ENCODE measurements at places on chromosomes 1 and 21.

DNA sequence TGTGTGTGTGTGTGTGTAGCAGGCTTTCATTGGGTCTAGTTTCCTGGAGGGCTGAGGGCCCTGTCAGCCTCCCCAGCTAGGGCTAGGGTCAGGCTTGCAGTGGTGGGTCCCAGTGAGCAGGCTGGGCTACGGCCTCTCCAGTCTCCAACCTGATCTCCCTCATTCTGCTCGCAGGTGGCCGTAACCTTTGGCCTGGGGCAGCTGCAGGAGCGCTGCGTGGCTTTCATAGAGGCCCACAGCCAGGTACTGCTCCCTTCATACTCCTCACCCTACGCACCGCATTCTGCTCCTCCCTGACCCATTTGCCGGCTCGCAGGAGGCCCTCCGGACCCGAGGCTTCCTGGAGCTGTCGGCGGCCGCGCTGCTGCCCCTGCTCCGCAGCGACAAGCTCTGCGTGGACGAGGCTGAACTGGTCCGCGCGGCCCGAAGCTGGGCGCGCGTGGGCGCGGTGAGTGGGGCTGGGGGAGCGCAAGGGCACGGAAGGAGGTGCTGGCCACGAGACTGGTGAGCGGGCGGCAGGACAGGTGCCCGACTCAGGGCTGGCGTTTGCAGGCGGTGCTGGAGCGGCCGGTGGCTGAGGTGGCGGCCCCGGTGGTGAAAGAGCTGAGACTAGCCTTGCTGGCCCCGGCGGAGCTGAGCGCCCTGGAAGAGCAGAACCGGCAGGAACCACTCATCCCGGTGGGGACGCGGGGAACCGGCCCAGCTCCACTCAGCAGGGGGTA, 4.7 kb downstream of the BTBD19 start:
- no peak for DNase-seq

- DNase-seq: no peak
Measured at GRCh38 chr21:42819861-42820615, 59.3 kb downstream of the WDR4 start.

GRCh38 chr1:180773210-180773865, 139.4 kb upstream of the KIAA1614 start:
- no peak for DNase-seq

GRCh38 chr1:115430441-115431158, 92.6 kb upstream of the NGF start:
- no peak for DNase-seq

- DNase-seq: no peak
Measured at GRCh38 chr1:154155251-154155650, 378 bp upstream of the NUP210L start.

- DNase-seq: no peak
Measured at GRCh38 chr1:23575226-23575810, 16.0 kb upstream of the ID3 start.

DNA sequence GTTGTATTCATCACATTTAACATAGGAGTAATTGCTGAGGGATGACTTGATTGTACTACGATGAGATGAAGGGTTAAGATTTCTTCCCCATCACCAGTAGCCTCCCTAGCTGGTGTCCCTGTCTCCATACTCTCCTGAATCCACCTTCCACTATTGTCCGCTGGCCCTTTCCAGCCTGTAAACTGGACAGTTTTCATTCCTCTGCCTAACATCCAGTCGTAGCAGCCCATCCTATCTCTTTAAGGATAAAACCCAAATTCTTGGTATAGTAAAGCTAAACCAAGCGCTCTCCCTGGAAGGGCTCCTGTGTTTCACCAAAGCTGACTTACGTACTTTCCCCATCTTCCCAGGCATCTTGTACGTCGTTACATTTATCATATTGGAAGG, 670 bp downstream of the COX20 start:
- no peak for DNase-seq

- no peak for DNase-seq
Measured at GRCh38 chr1:125119024-125119441, 3934.3 kb downstream of the SRGAP2C start.

GRCh38 chr1:203284411-203285123, 20.8 kb upstream of the BTG2 start:
- DNase-seq: no peak

- no peak for DNase-seq
Measured at GRCh38 chr1:55285834-55286233, 70.7 kb upstream of the USP24 start.

GRCh38 chr1:77287535-77287934, 5.7 kb downstream of the AK5 start:
- no peak for DNase-seq

GRCh38 chr1:224067621-224068457, 46.1 kb upstream of the FBXO28 start:
- no peak for DNase-seq

DNA sequence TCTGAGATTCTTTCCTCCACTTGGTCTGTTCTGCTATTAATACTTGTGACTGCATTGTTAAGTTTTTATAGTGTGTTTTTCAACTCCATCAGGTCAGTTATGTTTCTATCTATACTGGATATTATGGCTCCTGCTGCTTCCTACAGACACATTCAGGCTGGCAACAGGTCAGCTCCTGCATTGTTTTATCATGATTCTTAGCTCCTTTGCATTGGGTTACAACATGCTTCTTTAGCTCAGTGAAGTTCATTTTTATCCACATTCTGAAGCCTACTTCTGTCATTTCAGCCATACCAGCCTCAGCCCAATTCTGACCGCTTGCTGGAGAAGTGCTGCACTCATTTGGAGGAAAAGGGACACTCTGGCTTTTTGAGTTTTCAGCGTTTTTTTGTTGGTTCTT, 37.3 kb upstream of the F3 start:
- no peak for DNase-seq

- no peak for DNase-seq
Measured at GRCh38 chr1:188706742-188707141, 1770.9 kb downstream of the BRINP3 start.

- no peak for DNase-seq
Measured at GRCh38 chr1:226738421-226738994, 574 bp downstream of the ITPKB start.

Data from effector memory CD4-positive, alpha-beta T cell (primary cell).